ENCODE measurements at places on chromosomes 16 and 17. TPM values are rescaled to one million over a fixed set of nuclear protein-coding genes. Genes with fewer than 3 reads are reported as not detected.

The MT1M gene
- 29.8 TPM for total RNA-seq

The MT1G gene
- total RNA-seq = 25.3 TPM

The MRC2 gene
- 91.2 TPM for total RNA-seq

The RPL13 gene
- total RNA-seq = 1,727 TPM

The ITGAD gene
- total RNA-seq = 0.62 TPM

The SSTR5 gene
- total RNA-seq = not detected

The TMEM114 gene
- not detected for total RNA-seq

The CCDC200 gene
- total RNA-seq = not detected

The NHLRC4 gene
- total RNA-seq = 2.7 TPM

The TAT gene
- total RNA-seq = not detected

The UBFD1 gene
- total RNA-seq = 39.1 TPM

The TVP23A gene
- 0.24 TPM for total RNA-seq

The KRTAP4-1 gene
- total RNA-seq = not detected

The CHST6 gene
- total RNA-seq = 2.5 TPM

The G6PC1 gene
- not detected for total RNA-seq

The SLC5A10 gene
- total RNA-seq = not detected

The PPL gene
- 60.5 TPM for total RNA-seq

All from lower lobe of right lung (tissue), 2 donors.